NCI-H187 (cell line): ENCODE measurements at places on chromosomes 16 and 17.

DNA sequence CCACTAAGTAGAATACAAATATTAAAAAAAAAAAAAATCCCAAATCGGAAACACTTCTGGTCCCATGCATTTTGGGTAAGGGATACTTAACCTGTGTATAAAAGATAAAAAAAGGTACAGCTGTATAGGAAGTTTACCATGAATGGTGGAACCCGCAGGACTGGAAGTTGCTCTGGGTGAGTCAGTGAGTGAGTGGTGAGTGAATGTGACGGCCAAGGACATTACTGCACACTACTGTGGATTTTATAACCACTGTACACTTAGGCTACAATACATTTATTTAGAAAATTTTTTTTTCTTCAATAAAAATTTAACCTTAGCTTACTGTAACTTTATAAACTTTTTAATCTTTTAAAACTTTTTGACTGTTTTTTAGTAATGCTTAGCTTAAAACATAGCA is 71.3 kb upstream of the BCAR1 start:
- no peak for DNase-seq

GRCh38 chr17:51401279-51401678 is 140.9 kb downstream of the UTP18 start:
- DNase-seq, result no peak

DNA sequence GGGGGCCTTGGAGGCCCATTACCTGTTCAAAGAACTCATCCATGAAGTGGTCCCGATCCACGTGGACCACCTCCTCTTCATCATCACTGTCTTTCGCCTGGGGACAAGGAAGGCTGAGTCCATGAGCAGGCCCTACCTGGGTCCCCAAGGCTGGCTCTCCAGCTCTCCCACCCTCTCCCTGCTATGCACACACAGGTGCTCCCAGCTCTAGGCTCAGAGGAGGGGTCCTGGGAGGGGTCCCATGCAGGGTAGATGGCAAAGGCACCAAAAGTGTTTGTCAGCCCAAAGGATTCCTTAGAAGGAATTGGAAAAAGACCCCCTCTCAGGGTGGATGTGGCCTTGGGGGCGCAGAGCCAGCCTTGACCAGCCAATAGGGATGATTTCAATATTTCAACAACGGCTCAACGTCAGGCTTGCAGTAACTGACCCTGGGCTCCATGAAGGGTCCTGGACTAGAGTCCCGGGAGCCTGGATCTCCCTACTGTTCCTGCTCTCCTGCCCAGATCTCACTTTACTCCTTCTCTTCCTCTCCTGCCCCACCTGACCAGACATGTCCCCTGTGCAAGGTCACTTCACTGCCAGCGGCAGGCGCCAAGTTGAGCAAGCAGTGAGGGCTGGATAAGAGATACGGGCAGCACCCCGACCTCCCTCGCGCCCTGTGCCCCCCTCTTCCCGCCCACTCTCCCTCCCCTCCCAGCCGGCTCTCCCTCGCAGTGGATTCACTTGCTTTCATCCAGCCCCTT is 8.8 kb downstream of the STX1B start:
- DNase-seq, result no peak

GRCh38 chr16:79928142-79928873 is 327.8 kb upstream of the MAF start:
- no peak for DNase-seq

DNA sequence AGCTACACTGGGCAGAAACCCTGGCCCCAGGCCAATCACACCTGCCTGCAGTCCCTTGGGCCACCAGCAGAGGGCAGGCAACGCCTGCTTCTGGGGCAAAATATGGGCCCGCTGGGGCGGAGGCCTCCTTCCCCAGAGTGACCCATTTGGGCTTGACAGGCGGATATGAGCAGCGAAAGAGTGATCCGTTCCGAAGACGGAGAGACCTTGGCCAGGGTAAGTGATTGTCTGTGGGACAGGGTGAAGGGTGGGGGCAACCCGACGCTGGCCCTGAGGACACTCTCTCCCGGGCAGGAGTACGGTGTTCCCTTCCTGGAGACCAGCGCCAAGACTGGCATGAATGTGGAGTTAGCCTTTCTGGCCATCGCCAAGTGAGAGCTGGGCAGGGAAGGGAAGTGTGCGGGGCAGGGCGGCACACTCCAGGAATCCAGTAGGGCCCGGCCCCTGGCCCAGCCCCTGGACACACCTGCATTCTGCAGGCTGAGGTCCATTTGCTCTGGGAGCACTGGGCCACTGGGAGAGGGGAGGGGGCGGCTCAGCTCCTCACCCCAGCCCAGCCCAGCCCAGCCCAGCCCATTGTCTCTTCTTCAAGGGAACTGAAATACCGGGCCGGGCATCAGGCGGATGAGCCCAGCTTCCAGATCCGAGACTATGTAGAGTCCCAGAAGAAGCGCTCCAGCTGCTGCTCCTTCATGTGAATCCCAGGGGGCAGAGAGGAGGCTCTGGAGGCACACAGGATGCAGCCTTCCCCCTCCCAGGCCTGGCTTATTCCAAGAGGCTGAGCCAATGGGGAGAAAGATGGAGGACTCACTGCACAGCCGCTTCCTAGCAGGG is 3.5 kb upstream of the NHERF1 start:
- DNase-seq, result peak; percentile 62

GRCh38 chr17:1590029-1590746 is 27.6 kb upstream of the PITPNA start:
- DNase-seq, result no peak

GRCh38 chr16:9055661-9056060 is 35.8 kb upstream of the HAPSTR1 start:
- DNase-seq, result no peak
